ENCODE measurements at places on chromosomes 7 and 10.

GRCh38 chr10:91884536-91884935, 24.8 kb downstream of the FGFBP3 start:
- no peak for DNase-seq

DNA sequence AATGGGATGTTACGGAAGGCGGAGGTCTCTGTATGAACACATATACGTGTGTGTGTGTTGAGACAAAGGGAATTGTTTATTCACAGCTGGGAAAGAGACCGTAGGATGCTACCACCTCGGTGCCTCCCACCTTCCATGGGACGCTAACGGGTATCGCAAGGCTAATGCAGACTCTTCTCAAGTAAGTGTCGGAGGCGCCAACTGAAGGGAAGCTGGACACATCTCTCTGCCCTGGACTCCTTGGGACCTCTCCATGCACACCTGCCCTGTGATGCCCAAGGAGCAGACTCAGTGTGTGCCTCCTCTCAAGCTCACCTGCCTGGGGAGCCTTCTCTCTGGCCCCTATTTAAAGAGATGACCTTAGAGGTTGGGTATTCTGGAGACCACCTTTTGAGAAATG, 230.9 kb downstream of the DNAJB6 start:
- DNase-seq, result no peak

GRCh38 chr7:111796671-111797070, 234.4 kb upstream of the IMMP2L start:
- DNase-seq, result no peak

DNA sequence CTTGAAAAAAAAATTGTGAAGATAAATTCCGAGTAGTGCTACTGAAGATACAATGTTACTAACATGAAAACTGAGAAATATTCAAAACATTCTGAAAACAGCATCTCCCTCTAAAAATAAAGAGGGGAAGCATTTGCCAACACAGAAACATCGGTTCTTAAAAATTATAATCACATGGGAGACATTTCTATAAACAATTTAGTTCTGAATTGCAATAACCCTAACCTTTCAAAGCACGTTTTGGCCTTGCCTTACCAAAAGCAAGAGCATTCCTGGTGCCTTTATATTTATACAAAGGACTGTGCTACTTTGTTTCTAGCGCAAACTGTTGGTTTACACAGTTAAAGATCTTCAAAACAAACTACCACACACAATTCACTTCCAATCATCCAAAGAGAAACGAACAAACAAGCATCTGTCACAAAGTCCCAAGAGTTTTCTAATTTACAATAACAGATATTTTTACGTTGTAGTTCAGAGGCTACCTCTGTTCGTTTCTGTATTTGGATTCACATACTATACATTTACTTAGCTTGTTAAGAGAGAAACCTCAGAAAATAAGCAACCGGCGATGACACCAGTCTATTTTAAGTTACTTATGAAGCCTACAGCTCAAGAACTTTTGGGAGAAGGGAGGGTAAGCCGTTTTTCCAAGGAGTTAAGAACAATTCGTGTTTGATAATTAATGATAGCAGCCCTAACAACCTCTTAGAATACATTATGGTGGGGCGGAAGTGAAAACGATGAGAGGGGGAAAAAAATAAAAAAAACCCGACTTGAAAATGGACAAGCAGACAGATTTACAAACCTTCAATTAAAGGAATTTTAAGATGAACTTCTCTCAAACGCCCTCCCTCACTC, 1.3 kb downstream of the ABI1 start:
- no peak for DNase-seq

DNA sequence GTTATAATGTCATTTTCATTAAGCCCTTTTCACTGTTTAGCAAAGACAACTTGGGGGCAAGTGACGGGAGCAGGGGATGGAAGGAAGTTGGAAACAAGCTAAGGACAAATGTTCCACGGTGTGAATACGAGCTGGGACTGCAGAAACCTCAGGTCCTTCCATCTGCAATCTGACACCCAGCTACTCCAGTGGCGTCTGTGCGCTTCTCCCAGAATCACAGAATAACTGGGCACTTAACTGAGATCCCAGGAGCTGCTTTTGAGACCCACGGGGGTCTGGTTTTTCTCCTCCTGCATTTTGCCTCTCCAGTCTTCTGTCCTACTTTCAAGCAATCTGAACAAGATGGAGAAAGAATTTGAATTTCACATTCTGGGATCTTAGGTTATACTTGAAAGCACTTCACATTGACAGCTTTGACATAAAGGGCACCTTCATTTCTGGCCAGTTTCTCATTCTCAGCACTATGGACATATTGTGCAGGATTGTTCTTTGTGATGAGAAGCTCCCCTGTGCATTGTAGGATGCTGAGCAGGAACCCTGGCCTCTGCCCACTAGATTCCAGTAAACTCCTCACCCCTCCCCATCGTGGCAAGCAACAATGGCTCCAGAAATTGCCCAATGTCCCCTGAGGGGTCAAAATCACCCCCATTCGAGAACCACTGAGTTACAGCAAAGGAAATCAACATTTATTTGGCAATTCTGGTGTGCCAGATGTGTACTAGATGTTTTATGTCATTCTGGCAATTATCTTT, 194.1 kb downstream of the CACNB2 start:
- DNase-seq, result no peak

GRCh38 chr10:110077436-110078130, 69.8 kb downstream of the ADD3 start:
- no peak for DNase-seq

DNA sequence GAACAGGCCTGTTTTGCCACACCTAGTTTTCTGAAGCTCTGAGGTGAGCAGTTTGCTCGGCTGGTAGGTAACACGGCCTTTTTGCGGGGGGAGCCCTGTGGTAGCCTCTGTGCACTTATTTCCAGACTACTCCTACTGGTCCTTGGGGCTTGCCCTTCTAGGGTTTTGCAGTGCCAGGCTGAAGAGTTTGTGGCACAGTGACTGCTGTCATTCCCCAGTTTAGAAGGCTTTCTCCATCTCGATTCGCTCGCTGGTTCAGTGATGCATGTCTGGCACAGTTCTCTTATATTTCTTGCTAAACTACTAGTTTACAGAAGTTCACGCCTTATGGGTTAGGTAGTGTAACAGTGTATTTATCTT, 711 bp downstream of the KIF20B start:
- DNase-seq, result no peak

DNA sequence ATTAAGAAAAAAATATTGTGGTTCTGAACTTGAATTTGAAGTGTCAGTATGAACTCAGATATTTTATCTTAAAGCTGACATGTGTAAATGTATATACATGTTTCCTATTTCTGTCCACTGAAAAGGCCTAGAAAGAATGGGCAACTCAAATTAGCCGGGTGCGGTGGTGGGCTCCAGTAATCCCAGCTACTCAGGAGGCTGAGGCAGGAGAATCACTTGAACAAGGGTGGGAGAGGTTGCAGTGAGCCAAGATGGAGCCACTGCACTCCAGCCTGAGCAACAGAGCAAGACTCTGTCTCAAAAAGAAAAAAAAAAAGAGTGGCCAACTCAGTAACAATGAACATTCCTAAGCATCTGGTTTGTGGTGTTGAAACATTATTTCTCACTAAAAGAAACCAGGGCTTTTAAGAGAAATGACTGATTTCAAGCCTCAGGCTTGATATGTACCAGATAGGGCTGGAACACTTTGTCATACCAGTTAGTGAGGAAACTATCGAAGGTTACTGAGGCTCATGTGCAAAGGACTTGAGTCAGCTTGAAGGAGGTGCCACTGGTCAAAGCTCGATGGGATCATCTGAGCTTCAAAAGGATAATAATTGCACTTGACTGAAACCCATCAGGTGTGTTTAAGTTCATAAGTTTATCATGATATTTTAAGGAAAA, 40.5 kb downstream of the AOAH start:
- DNase-seq, result no peak

DNA sequence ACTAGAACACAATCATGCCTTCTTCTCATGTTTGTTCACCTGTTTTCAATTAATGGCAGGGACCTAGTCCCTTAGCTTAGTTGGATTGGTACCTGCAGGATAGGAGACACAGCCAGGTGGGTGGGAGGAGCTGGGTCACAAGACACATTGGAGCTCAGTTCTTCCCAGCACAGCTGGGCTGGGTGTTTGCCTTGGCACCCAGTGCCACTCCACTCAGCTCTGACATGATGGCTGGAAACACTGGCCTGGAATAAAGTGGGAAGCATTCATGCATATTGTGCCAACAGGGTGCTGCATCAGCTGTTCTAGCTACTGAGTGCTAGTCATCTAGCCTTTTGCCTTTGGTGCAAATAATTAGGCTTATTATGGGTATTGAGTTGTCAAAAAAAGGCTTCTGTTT, 226.1 kb downstream of the PTEN start:
- no peak for DNase-seq

DNA sequence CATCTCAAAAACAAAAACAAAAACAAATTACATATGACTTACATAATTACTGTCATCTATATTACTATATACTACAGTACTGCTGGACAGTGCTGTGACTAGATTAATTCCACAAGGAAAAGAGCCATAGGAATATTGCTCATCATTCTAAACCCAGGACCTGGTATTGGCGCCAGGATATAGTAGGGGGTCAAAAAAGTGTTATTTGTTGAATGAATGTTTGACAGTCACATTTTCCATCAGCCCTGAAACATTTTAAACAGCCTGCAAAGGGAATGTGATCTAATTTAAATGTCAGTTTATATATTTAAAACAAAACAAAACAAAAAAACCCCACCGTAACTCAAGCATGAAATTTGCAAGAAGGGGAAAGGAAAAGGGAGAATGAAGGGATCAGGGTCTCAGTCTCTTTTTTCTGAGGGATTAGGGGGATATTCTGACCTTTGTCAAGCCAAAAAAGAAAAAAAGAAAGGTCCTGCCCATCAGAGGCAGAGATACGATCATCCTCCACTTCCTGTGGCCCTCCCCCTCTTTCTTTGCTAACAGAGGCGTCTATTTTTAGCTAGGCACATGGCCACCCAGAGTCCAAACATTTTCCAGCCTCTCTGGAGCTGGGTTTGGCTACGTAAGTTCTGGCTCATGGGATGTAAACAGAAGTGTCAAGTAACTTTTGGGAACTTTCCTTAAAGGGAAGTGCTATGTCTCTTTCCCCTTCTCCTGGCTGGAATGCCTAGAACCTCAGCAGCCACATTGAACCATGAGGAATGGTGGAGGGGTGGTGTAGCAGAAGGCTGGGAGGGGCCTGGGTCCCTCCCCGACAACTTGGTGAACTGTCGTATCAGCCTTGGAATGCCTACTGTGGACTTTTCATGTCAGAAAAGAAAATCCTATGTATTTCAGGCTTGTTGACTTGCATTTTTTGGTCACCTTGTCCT, 44.6 kb upstream of the DLG5 start:
- peak; percentile 40 for DNase-seq
